ENCODE measurements at places on chromosomes 7 and 10.

- DNase-seq: no peak
Observed at GRCh38 chr10:63375458-63375857, 90.3 kb downstream of the JMJD1C start.

DNA sequence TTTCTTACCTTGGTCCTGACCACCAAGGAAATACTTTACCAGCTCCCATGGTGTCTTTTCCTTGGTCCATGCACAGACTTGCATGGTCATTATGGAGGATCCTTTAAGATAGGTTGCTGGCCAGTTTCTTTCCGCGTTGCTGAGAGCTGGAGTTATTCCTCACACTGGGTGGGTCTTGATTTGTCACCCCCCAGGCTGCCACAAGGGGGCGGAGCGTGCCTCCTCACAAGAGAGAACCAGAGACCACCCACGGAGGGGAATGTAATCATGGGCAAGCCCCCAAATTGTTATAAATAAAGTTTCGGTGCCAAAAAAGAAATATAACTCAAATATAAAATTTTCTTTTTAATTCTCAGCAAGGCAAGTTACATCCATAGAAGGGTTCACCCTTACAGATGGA is 10.5 kb upstream of the TRIM24 start:
- no peak for DNase-seq

GRCh38 chr7:105992905-105993304 is 29.8 kb downstream of the CDHR3 start:
- no peak for DNase-seq

DNA sequence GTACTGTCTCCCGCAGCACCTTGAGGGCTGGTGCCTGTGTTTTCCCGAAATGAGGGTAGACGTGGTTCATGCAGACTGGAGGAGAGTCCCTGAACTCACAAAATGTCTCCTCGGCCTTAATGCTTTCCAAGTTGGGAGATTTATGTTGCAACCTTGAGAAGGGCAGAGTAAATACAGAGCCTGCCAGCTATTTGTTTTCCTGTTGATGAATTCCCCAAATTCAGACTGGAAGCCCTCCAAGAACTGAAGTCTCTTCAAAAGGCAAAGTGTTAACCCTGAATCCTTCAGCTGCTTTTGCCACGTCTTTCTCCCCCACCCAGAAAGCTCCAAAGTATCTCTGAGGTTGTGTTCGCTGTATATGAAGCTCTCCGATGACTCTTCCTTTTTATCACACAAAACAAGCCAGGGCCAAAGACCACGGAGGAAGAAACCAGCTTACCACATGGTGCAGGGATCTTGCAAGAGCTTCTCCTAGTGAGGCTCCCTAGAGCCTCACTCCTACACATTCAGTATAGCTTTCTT is 254.7 kb upstream of the NFE2L3 start:
- no peak for DNase-seq

- no peak for DNase-seq
Observed at GRCh38 chr7:150369748-150370501, 1.3 kb downstream of the REPIN1 start.

- no peak for DNase-seq
Observed at GRCh38 chr7:148044173-148044572, 546.4 kb upstream of the C7orf33 start.

GRCh38 chr10:35875016-35875676 is 233.1 kb upstream of the FZD8 start:
- peak; percentile 42 for DNase-seq

DNA sequence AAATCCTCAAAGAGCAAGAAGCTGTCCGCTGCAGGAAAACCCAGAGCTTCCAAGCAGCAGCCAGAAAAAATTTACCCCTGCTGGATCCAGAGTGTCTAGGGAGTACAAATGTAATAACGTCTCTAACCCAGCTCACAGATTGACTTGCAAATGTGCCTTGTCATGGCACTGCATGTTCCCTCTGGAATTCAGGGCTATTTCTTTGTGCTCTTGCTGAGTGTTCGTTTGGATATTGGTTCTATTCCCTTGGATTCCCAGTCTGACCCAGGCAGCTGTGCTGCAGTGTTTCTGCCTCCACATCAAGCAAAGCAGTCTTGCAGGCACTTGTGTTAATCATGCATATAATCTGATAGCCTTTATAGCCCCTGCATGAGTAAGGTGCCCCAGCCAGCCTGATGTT is 209.9 kb upstream of the GHITM start:
- no peak for DNase-seq

DNA sequence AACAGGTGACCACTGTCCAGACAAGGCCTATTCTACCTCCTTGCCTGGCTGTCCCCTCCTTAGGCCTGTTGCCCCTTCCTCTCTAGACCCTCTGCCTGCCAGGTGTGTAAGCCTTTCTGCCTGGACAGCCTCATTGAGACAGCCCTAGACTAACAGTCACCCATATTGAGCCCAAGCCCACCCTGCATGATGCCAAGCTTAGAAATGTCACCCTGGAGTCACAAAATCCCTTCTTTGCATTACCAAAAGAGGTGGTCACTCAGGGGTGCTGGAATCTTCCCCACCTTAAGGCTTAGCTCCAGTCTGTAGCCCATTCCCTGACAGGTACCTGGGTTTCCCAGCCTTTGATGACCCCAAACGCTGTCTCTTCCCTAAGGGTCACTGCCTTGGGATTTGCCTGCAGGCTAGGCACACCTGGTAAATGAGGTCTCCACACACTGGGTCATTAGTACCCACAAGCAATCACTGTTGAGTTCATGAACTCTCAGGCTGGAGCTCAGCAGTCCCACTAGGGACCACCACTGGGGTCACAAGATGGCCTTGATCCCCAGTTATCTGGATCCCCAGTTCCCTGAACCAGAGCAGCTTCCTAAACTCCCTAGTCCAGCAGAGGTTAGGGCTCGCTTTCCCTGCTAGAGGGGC is 54.9 kb upstream of the CAMK2B start:
- no peak for DNase-seq

- DNase-seq: no peak
Observed at GRCh38 chr10:118311505-118311904, 30.6 kb downstream of the FAM204A start.

DNA sequence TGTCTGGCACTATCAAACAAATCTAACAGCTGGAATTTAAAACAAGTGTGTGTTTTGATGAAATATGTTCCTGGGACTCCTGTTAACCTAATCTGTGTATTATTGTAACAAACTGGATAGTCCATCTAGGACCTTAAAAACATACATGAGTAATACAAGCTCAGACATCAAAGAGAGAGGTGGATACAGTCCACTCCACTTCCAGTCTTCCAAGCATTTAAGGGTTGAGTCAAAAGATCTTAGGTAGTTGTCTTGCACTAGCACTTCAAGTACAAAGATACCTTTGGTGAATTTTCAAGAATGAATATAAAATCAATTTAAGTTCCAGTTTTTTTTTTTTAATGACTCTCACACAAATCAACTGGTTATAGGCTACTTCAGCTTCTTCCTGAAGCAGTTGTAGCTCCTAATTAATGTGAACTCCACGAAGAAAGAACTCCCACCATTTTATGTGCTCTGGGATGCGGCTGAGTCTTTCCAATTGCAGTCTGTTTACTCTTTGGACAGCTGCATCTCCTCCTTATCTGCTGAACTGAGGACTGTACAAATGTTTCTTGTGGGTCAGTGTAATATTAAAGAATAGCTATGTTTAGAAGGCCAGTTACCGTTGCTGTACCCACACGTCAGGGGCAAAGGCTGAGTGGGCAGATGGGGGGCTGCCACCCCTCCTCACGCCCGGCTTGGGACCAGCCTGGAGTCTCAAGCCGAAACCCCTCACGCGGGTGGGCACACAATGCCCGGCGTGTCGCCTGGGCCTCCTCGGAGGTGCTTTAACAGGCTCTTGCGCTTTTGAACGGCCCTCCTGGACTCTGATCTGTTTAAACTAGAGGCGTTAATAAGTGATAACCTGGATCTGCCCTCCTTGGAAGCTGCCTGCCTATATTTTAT is 2.9 kb upstream of the IGF2BP3 start:
- DNase-seq: no peak

- DNase-seq: no peak
Observed at GRCh38 chr7:158312789-158313188, 274.8 kb downstream of the PTPRN2 start.

GRCh38 chr7:121369462-121369861 is 26.6 kb downstream of the FAM3C start:
- peak; percentile 71 for DNase-seq

GRCh38 chr10:17650416-17650815 is 6.5 kb downstream of the STAM start:
- DNase-seq: no peak

DNA sequence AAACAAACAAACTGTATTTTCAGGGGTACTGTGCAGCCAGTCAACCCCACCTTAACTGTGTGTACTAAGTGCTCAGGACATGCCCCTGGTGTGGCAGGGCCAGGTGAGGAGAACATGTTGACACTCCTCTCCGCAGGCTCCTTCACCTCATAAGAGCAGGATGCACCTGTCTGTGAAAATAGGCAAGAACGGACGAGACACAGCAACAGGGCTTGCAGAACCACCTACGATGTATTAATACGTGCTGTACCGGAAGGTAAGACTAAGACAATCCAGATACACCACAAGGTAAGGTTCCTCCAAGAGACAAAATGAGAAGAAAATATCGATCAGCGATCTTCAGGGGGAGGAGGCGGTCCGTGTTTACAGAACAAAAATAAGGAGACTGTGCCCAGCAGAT is 65.8 kb upstream of the CAMK2B start:
- no peak for DNase-seq

GRCh38 chr7:87416682-87417587 is 58.5 kb downstream of the ABCB4 start:
- peak; percentile 73 for DNase-seq

GRCh38 chr7:46781901-46782439 is 799.9 kb downstream of the TNS3 start:
- DNase-seq: peak; percentile 83

GRCh38 chr7:94901981-94902380 is 5.4 kb upstream of the PPP1R9A start:
- DNase-seq: no peak

GRCh38 chr7:80635998-80636397 is 2.4 kb upstream of the CD36 start:
- DNase-seq: no peak

GRCh38 chr7:81158189-81158588 is 239.3 kb upstream of the SEMA3C start:
- no peak for DNase-seq

DNA sequence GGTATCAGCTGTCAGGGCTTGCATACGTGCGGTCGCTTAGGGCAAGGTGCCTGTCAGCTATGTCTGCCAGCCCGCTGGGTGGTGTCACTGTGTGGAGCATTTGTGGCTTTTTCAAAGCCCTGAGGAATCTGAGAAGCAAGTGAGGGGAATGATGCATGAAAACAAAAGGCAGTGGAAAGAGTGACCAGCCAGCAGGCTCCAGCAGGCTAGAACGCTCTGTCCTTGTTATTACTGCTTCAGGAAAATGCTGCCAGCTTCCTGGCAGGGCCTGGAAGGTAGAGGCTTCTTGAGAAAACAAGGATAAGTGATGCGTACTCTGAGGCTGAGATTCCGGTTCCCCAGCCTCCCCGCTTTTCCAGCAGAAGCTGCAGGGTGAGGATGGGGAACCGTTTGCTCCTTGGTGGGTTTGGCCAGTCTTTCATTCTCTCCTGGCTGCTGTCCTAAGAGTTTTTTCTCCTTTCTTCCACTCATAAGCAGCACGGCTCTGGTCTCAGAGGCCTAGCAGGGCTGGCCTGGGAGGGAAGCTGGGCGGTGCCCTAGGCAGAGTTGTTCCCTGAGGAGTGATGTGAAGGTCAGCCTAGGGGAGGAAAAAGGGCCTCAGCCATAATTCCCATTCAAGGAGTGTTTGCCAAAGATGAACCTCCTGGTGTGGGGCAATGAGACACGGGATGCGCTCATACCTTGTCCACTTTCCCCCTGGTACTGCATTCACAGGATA is 42.8 kb upstream of the MKLN1 start:
- DNase-seq: no peak

- DNase-seq: no peak
Observed at GRCh38 chr10:122421742-122422141, 32.7 kb upstream of the ARMS2 start.

- DNase-seq: no peak
Observed at GRCh38 chr7:80082213-80082612, 52.4 kb upstream of the GNAI1 start.

DNA sequence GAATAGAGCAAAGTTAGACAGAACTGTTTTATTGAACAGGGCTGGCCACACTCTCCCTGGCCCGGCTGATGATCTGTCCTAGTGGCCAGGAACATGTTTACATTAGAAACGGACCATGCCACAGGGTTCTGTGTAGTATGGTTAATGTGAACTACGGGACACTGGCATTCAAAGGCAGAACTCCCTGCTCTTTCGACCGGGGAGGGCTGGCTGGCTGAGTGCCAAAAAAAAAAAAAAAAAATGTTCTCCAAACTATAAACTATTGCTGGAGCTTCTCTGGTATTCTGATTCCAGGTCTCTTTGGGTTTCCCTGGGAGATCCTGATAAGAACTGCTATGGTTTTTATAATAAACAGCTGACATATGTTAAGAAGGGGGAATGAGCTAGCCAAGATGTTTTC is 1262.6 kb upstream of the SORCS1 start:
- DNase-seq: no peak

- DNase-seq: peak; percentile 12
Observed at GRCh38 chr7:35630024-35630972, 64.6 kb downstream of the HERPUD2 start.

DNA sequence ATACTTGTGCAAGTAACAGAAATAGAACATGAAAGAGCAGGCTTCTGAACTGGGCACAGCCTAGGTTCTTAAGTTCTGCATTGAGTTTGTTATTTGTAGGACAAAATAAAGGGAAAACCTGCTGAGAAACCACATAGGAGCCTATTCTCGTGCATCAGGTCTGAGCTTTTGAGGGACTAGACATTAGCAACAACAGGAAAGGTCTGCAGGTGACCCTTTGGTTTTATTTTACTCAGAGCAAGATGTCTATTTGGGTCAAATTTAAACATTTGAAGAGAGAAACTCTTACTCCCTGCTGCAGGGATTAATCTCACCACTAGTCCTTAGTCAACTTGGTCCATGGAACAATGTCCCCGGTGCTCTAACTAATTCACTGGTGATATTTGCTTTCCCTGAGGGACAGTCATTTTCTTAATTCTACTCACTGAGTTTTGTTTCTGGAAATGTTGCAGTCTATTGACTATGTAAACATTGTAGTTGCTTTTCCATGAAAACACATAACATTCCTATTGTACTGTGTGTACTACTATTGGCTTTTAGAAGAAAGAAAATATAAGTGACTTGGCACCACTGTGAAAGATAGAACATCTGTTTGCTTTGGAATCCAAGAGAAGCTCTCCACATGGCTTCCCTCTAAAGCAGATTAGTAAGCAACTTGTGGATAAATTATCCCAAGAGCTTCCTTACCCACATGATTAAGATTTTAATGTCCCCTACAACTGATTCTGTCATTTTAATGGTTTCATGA is 108.2 kb downstream of the CHRM2 start:
- no peak for DNase-seq

- DNase-seq: no peak
Observed at GRCh38 chr7:27846388-27846787, 106.4 kb downstream of the TAX1BP1 start.
